ENCODE measurements at places on chromosomes 4 and X.

GRCh38 chrX:118370921-118371624 is 25.2 kb downstream of the WDR44 start:
- no peak for DNase-seq

GRCh38 chrX:80876877-80877276 is 67.2 kb upstream of the BRWD3 start:
- no peak for DNase-seq

DNA sequence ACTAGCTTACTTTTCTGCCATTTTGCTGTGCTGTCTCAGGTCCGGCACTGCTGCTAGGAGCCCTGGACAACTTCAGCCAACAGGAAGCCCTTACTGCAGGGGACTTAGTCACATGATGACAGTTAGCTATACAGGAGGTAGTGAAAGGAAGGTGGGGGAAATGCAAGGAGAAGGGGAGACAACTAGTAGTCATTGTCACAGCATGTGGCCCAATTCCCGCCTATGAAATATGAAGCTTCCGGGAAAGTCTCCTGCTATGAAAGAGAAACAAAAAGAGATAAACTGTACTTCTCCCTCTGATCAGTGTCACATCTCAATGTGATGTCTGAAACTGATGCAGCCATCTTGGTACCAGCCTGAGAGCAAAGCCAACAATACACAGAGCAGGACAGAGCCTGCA is 71.6 kb downstream of the AMELX start:
- DNase-seq: no peak

GRCh38 chr4:123555233-123555806 is 158.7 kb downstream of the SPRY1 start:
- no peak for DNase-seq

All from activated T-cell treated with anti-CD3 and anti-CD28 coated beads, Interleukin-2, amount 50 U/mL, for 72 hours (primary cell).